ENCODE measurements at places on chromosomes 3 and 15.

GRCh38 chr3:153753035-153753434, 368.2 kb upstream of the ARHGEF26 start:
- no peak for DNase-seq

- no peak for DNase-seq
Measured at GRCh38 chr3:86605166-86605565, 385.8 kb downstream of the VGLL3 start.

DNA sequence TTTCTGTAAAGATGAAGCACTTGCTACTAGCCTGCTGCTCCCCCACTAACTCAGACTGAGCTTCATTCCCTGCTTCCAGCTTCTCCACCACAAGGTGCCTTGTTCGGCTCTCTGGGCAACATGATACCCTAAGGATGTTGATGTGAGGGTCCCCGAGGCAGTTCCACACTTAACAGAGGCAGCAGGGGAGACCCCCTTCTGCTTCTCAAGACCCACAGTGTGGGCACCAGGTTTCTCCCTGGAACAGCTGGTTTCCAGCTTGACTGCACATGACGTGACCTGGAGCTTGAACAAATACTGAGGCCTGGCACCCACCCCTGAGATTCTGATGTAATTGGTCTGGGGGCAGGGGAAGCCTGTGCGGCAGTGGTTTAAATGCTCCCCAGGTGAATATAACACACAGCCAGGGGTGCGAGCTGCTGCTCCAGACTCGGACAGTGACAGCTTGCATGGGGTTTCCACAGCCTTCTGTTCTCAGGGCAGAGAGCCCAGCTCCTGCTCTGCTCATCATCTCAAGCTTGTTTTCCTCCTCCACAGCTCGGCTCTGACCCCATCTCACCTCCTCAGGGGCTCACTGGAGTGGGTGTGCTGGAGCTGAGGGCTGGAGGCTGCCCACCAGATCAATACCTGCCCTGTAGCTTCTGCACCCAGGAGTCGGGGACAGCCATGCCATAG, 95.0 kb upstream of the HACD2 start:
- no peak for DNase-seq

- DNase-seq: no peak
Measured at GRCh38 chr3:38543586-38543985, 47.4 kb downstream of the EXOG start.

Data from NCI-H1930 (cell line).